LHCN-M2 (cell line): ENCODE measurements at places on chromosomes 1 and 21. TPM values are rescaled to one million over a fixed set of nuclear protein-coding genes. Genes with fewer than 3 reads are reported as not detected.

DNA sequence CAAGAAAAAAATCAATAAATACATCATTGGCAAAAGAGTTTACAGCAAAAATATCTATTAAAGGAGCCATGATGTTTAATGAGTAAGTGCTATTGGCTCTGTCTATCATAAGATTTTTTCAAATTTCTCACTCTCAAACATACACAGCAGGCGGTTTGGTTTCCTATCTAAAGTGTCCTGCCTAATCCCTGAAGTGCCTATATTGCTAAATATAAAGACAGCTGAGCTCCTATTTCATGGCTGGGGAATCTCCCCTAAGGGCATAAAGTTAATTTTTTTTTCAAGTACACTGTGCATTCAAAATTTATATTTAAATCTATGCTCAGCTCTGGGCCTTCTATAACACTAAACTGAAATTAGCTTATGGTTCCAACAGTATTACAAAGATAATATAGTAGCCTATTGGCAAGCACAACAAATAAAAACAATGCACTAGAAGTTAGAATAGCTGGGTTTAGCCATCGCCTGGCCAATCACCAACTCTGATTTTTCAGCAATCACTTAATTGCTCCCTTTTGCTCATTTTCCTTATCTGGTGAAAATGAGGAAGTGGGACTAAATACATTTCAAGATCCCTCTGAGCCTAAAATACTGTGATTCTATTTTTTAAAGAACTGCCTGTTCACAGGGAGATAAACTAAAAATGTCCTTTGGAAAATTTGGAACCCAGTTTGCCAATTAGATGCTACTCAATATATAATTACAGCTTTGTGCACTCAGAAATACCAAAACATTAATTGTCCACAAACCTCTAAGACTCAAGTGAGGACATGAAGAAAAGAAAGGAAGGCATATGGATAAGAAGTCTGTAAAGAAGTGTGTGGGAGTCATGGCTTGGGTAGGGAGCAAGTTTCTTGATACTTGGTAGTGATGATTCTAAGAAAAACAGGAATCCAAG, 62.5 kb downstream of the WDR64 start:
- DNase-seq, result no peak

The CCDC185 gene
- total RNA-seq, result not detected in 2 replicates

The LEPROT gene
- 37.6 and 58.8 TPM in 2 replicates for total RNA-seq

DNA sequence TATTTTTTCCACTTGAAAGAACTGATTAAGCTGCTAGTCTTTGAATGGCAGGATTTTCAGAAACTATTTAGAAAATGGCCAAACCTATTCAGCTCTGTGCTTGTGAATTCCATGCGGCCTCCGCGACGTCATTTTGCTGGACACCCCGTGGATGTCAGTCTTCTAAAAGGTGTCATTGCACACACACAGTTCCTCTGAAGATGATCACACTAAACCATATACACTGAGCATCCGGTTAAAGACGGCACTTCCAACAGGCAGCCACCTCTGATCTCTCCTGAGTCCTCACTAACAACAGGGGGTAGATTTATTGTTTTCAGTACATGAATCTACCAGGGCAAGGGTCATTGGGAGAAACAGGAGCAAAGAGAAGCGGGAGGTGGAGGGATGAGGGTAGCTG, 9.1 kb downstream of the CFAP74 start:
- no peak for DNase-seq

The EPHA2 gene
- 60.1 and 73.1 TPM in 2 replicates for total RNA-seq

DNA sequence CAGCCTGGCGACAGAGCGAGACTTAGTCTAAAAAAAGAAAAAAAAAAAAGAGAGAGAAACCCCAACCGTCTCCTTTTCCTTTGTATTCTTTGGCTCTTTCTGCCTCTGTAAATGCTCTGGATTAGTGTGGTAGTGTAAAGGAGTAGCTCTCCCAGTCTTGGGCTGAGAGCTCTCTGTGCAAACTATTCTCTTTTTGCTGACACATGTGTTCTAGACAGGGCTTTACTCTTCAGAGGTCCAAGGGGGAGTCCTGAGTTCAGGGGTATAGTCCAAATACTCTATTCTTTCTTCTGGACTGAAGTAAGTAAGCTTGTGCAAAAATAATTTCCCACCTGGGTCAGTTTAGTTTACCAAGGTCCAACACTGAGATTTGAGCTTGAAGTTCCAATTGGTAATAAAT, 183.8 kb upstream of the KCNK2 start:
- no peak for DNase-seq

- no peak for DNase-seq
These were observed 23.3 kb downstream of the RPRD2 start for GRCh38 chr1:150387200-150387599.
